ENCODE measurements at places on chromosomes 11 and 22.

DNA sequence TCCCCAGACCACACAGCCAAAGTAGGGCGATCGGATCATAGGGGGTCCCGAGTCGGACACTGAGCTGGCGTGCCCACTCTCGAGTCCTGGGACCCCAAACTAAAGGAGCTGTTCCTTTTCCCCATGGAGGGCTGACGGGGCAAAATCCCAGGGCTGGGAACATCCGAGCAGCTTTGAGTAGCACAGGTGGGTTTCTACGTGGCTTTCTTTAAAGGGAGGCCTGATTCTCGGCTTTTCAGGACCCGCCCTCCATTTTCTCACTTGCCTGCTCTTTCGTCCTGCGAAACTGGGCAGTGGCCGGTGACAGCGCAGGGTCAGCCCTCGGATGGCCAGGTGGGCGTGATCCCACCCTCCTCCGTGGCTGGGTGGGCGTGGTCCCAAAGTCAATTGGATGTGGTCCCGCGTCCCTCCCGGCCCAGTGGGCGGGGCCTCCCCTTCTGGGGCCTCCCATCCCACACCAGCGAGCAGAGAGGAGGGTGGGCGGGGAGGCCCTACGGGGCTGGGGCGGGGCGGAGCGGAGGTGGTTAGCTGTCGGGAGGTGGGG lies 17.5 kb upstream of the TXNRD2 start:
- DNase-seq = no peak

GRCh38 chr11:67732045-67732787 lies 57.8 kb upstream of the ALDH3B2 start:
- DNase-seq = peak; percentile 74

DNA sequence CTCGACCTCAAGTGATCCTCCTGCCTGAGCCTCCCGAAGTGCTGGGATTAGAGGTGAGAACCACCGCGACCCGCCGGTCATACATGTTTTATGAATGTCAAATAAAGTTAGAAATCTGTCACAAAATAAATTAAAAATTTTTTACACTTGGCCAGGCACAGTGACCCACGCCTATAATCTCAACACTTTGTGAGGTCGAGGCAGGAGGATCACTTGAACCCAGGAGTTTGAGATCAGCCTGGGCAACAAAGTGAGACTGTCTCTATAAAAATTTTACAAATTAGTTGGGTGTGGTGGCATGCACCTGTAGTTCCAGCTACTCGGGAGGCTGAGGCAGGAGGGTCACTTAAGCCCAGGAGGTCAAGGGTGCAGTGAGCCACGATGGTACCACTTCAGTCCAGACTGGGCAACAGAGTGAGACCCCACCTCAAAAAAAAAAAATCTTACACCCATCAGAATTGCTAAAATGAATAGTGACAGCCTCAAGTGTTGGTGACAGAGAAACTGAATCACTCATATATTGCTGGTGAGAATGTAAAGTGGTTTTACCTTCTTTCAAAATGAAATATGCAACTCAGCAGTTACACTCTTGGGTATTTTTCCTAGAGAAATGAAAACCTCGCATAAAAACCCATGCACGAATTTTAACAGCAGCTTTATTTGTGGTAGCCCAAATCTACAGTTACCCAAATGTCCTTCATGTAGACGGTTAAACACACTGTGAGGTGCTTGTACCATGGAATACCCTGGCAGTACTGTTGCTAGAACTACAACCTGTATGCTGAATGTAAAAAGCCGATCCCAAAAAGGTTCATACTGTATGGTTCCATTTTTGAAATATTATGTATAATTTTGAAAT lies 55.4 kb downstream of the MED15 start:
- no peak for DNase-seq

DNA sequence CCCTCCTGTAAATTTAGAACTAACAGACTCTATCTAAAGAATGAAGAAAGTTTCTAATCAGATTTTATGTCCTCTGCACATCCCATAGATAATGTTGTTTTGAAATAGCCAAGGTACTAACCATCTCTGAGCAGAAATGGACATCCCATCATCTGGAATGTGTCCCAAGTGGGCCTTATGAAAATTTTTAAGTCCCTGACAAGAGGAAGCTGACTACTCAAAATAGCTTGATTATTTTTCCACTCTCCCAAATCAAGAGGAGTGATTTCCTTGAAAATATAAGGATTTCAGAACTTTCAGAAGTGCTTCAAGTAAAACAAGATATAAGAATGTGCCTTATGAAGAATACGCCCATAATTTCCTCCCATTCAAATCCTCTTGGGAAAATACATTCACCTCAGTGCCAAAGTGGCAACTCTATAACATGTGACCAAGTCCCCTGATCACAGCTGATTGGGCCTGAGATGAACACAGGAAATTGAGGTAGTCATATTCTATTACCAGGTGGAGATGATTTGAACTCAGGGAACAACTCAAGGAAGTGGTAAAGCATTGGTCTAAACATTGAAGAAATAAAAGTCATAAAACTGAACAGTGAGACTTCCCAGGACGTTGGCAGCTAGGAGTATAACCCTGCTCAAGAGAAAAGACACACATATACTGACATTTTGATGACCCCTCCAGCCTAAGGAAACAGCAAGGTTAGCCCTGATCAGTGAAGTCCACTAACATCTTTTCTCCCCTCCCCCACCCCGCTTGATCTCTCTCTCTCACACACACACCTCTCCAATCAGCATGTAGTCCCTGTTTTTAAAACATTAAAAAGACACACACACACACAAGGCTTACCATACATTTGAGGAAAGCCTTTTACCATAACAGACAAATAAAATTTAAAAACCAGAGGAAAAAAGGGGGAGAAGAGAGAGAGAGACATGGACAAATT lies 70.8 kb upstream of the TEAD1 start:
- DNase-seq = no peak

DNA sequence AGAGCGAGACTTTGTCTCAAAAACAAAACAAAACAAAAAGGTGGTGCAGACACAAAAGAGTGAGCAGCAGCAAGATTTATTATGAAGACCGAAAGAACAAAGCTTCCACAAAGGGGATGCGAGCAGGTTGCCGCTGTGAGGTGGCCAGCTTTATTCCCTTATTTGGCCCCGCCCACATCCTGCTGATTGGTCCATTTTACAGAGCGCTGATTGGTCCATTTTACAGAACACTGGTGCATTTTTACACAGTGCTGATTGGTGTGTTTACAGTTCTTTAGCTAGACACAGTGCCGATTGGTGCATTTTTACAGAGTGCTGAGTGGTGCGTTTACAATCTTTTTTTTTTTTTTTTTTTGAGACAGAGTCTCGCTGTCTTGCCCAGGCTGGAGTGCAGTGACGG lies 77.4 kb downstream of the CECR2 start:
- DNase-seq = no peak

DNA sequence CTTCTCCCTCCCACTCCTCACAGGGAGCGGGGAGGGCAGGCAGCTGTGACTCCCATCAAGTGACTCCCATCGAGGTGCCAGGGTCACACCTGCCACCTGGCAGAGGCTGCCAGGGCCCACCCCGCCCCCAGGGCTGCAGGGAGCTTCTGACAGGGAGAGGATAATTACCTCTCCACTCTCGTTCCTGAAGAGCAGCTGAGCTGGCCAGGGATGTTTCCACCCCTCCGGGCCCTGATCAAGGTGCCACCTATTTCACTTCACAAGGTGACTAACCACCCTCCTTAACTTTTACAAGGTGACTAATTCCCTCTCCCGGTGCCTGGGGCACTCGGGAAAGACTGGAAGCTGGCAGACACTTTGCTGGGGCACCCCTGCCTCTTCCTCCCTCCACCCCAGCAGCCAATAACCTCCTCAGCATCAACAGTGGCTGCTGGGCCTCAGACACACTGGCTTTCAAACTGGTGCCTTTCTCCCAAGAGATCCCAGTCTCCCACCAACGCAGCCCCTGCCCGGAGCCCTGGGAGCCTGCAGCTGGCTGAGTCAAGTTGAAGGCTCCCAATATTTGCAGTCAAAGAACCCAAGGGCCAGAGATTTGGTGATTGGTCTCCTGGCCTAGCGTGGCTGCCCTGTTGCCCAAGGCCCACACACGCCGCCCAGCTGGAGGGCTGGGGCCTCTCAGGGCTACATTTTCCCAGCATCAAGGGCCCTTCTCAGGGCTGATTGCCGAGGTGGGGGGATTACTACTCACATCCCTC lies 22.0 kb upstream of the MYRF start:
- DNase-seq = no peak

GRCh38 chr11:33733980-33734379 lies 2.2 kb downstream of the CD59 start:
- no peak for DNase-seq

- peak; percentile 59 for DNase-seq
Measured at GRCh38 chr22:24592851-24593558, at the start of gene LRRC75B. Gene LRRC75B (minus strand): TSS chr22:24593073. CDS start chr22:24593039, 34 bp downstream.

DNA sequence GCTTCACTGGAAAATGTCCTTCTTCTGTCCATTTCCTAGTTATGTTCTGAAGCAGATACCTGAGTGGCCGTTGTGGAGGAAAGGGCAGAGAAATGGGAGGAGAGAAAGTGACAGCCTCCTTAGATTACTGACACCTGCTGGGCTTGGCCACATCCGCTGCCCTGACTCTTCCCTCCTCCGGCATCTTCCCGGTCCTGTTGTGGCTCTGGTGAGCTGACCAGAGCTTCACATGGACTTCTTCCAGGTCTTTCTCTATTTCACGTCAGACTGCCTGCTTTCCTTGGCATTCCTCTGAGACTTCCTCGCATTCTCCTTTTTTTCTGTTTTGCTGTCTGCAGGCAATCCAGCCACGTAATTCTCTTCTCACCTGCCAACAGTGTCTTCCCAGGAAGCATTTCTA lies 138.7 kb upstream of the E2F8 start:
- DNase-seq = no peak

- no peak for DNase-seq
Measured at GRCh38 chr11:8080069-8080670, 841 bp upstream of the TUB start.

- no peak for DNase-seq
Measured at GRCh38 chr11:72711141-72711540, 36.9 kb upstream of the PDE2A start.

DNA sequence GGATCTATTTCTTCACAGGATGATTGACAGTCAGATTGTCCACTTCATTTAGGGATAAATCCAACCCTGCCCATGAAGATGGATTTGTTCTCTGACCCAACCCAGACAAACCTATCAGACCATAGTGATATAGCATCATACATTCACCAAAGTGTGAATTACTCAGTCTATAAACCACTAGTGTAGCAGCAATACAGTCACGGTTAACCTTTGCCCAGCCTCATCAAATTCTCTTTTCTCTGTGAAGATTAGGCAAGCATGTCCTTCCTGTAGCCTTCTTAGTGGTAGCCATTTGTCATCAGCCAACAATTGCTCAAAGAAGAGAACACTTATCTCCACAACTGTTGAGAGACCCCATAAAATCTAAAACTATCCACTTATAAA lies 14.4 kb upstream of the BIRC2 start:
- no peak for DNase-seq

GRCh38 chr11:38900211-38900610 lies 2302.2 kb upstream of the RAG2 start:
- DNase-seq = no peak

- no peak for DNase-seq
Measured at GRCh38 chr22:20167643-20168322, 16.9 kb upstream of the CCDC188 start.

GRCh38 chr11:62420882-62421281 lies 2.0 kb downstream of the SCGB1A1 start:
- no peak for DNase-seq

DNA sequence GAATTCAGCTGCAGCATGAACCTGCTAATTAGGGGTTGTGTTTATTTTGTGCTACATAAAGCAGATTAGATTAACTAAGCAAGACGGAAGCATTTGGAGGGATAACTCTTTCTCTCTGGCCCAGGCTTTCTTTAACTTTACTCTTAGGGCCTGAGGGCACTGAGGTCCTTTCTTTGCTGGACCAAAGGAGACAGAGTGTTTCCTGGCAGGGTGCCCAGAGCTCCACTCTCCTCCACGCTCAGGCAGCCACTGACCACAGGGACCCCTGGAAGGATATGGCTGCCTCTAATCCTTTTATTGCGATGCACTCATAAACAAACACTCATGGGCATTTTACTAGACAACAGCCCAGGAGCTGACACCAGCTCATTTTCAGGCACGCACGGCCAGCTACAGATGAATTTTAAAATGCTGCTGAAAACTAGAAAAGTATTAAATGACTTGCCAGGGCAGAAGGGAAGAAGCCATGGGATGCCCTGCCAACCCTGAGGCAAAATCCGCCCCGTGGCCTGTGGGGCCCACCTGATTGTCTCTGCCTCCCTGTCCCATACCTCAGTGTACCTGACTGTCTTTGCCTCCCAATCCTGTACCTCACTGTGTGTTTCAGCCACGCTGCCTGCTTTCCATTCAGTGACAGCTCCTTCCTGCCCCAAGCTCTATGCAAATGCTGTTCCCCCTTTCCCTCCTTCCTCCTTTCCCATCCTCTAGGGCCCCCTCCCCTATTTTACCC lies 192.6 kb upstream of the NAV2 start:
- DNase-seq = no peak

- DNase-seq = no peak
Measured at GRCh38 chr11:105324156-105324555, 184.6 kb upstream of the CARD18 start.

DNA sequence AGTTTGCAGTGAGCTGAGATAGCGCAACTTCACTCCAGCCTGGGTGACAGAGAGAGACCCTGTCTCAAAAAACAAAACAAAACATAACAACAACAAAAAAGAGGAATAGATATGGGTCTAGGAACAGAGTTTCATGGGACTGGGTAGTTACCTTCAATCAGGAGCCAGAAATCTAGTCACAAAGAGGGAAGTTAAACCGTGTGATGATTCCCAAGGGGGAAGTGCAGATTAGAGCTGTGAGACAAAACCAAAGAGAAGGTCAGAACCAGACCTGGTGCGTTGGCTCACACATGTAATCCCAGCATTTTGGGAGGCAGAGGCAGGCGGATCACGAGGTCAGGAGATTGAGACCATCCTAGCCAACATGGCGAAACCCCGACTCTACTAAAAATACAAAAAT lies 42.1 kb upstream of the LARGE1 start:
- no peak for DNase-seq

DNA sequence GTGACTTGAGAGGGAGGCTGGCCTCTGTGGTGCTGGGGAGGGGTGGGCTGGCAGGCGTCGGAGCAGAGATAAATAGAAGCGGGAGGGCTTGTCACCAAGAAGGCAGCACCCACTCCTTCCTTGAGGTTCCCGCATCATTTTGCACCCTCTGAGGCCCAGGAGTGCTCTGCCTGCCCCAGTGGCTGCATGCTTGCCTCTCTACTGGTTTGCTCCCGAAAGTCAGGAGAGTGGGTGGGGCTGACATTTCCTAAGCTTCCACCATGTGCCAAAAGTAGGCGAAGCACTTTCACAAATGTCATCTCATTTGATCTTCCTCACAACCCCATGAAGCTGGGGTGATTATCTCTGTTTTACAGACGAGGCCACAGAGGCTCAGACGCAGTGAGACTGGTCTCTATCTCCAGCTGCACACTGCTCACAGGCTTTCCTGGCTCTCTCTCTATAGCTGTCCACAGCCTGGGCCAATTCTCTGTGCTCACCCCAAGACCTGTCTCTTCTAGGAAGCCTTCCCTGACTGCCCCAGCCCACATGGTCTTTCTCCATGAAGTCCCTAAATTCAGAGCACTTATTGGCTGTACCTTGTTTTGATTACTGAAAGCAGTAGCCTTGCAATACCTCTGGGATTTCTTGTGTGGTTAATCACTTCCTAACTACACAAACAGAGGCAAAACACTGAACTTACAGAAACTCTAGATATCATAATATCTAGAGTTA lies 2.6 kb upstream of the UCP3 start:
- peak; percentile 70 for DNase-seq

- DNase-seq = no peak
Measured at GRCh38 chr11:125108469-125108868, 3.0 kb downstream of the TMEM218 start.
